ENCODE measurements at places on chromosomes 3 and 15.

- no peak for DNase-seq
Measured at GRCh38 chr3:46070595-46071093, 43.4 kb upstream of the XCR1 start.

DNA sequence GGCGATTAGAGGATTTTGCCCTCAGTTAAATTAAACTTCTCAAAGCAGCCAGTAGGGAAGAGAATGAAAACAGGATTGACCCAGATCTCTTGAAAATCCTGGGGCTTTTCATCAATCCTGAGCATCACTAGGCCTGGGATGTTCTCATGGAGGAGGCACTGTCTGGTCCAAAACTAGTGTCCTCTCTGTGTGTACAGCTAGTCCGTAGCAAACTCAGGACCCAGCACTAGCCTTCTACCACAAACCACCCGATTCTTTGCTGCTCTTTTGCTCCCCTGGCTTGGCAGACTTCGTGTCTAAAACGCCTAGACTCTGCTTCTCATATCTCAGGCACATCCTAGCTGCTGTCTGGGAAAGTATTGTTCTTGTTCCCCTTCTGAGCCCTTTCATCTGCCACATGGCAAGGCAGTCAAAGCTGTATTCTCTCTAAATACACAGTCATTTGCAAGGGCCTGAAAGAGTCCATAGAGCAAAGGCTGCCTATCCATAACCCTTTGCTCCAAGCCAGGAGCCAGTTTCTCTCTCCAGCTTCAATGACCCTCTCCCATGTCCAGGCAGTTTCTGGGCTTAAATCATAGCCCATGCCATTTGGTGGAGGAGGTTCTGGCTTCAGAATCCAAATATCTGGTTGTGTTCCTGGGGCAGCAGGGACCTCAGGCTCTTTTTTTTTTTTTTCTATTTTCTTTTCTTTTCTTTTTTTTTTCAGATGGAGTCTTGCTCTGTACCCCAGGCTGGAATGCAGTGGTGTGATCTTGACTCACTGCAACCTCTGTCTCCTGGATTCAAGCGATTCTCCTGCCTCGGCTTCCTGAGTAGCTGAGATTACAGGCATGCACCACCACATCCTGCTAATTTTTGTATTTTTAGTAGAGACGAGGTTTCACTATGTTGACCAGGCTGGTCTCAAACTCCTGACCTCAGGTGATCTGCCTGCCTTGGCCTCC, 52.4 kb downstream of the CDC25A start:
- DNase-seq, result no peak

DNA sequence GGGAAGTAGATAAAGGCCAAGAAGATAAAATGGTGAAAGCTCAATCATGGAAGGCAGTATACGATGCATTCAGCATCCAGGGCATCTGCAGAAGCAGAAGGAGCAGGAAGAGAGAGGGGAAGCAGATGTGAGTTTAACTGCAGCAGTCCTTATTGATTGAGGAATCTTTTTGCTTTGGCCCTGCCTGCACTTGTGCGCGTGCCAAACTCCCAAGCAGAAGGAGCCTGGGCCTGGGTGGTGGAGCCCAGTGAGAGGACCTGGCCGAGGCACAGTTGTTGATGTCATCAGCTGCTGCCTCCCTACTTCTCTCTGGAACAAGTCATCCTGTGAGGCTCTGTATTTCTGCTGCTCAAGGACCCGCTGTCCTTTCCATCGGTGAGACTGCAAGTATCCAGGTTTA, 65.5 kb upstream of the ROPN1 start:
- no peak for DNase-seq

GRCh38 chr15:64816452-64816851, 9.0 kb downstream of the PIF1 start:
- DNase-seq, result no peak

DNA sequence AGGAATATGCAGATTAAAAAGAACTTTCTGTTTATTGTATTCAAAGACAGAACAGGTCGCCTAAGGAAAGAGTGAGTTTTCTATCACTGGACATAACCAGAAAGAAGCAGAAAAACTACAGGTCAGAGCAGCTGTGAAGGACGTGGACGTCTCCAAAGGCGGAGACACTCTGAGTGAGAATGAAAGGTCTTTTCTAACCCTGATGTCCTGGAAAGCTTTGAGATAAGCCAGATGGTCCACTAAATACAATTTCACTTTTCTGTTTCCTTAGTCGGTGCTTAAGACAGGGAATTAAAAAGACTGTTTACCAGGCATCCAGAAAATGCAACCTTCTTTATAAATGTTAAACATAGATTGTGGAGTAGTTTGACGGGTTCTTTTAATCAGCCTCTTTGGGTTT, 360.4 kb downstream of the FGF12 start:
- no peak for DNase-seq

DNA sequence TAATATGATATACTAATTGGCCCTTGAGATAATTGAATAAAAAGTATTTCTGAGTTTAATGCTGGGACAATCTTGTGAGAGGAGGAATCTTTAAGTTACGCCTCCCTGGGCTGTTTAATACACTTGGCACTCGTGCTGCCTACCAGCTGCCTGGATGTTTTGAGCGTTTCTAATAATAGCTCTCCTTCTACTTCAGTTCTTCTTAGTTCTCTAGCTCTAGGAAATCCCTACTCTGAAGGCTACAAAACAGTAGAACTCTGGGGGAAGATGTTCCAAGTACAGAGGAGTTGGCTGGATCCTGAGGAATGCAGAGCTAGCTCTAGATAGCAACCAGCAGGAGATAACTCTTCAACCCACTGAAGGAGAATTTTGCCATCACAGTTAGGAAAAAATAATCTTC, 3.5 kb downstream of the NAALADL2 start:
- no peak for DNase-seq

- DNase-seq, result peak; percentile 48
Measured at GRCh38 chr3:100006570-100007271, 107.6 kb downstream of the FILIP1L start.

DNA sequence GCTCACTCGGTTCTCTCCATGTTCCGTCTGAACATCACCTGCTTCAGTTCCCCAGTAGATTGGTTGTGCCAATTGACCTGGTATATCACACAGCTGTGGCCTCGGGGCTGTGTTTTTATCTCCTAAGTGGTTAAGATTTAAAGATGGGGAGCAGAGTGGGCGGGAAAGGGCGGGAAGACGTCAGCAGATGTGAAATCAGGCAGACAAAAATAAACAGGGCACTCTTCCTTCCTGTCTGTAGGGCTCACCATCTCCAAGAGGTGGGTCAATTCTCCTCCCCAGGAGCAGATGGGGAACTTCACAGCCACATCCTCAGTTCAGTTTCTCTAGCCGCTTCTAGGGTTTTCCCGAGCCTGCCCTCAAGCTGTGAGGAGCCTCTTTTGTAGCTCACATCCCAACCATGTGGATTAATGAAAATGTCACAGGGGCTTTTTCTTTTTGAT, 26.8 kb upstream of the LIMD1 start:
- no peak for DNase-seq

- no peak for DNase-seq
Measured at GRCh38 chr3:155078711-155079467, 1.2 kb upstream of the MME start.

DNA sequence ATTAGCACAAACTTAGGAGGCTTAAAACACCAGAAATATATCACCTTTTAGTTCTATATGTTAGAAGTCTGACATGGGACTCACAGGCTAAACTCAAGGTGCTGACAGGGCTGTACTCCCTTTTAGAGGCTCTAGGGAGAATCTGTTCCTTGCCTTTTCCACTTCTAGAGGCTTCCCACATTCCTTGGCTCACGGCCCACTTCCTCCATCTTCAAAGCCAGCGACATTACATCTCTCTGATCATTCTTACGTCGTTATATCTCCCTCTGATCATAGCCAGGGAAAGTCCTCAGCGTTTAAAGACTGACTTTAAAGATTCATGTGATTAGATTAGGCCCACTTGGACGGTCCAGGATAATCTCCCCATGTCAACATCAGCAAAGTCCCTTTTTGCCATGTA, 166.3 kb downstream of the GREM1 start:
- DNase-seq, result no peak

DNA sequence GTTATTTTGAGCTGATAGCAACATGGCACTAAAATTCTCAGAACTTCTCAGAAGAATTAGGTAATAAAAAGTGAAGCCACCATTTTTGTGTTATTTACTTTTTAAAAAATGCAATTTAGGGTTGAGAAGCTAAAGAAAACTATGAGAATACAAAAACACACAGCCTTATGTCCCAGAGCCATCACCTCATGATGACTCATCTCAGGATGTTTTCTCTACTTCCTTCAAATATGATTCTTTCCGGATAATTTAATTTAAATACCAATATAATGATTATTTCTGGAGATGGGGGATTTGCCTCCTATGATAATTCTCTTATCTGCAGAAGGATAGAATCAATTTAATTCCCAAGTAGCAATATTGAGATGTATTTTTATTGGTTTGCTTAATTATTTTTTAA, 105.6 kb upstream of the BFSP2 start:
- no peak for DNase-seq

DNA sequence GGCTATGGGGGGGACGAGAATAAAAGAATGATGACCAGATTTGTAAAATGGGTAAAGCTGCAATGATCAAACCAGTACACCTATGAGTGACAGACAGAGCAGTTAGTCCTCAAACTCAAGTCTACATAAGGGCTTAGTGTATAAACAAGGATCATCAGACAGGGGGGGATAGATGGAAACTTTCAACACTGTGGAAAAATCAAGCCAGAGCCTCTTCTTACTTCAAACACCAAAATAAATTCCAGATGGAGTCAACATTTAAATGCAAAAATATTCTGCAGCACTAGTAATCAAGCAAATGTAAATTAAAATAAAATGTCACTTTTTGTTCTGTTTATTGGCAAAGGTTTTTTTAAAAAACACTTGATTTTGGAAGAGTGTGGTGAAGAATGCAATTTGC, 205.9 kb upstream of the RGMA start:
- DNase-seq, result no peak

DNA sequence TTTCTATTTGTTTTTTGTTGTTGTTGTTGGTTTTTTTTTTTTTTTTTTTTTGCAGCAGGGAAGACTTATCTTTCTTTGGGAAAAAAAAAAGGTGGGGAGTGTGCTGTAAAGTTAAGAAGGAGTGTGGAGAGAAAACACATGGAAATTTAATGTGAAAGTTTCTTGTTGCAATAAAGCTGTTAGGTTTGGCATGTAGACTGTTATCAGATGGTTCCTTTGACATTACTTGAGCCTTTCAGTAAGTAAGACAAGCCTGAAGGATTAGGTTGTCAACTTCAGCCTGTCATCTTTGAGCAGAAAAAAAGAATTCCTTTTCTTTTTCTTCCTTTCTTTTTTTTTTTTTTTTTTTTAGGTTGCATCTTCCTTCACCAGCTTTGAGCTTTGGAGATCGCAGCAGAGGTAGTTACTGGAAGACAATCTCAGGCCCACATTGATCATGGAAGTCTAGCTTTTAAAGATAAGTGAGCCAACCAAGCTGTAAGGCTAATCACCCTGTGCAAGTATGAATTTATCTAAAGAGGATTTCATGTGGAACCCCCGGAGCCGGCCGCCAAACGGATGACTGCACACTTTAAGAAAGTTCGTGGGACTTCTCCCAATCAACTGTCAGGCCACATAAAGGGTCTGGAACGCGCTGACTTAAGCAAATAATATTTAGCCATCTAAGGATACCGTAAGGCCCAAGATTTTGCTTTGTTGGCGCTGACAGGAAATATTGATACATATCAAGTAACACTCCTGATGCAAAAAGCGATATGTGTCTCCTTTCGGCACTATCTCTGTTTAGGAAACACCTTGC, 1040.1 kb upstream of the NR2F2 start:
- DNase-seq, result no peak

DNA sequence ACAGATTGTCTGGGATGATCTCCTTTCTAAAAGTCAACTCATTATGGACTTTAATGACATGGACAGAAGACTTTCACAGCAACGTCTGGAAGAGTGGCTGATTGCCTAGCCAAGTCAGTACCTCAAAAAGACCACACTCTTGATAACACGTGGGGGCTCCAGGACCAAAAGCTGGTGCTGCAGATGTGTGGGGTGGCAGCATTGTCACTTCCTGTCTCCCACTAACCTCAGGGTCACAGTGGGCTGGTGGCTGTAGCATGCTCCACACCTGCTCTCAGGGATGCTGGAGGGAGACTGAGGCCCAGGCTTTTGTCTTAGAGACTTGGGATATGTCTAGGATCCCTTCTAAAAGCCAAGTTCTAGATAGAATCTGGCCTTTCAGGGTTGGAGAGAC, 118.1 kb downstream of the APBA2 start:
- no peak for DNase-seq

GRCh38 chr3:149660462-149660861, 2.6 kb upstream of the WWTR1 start:
- DNase-seq, result no peak

DNA sequence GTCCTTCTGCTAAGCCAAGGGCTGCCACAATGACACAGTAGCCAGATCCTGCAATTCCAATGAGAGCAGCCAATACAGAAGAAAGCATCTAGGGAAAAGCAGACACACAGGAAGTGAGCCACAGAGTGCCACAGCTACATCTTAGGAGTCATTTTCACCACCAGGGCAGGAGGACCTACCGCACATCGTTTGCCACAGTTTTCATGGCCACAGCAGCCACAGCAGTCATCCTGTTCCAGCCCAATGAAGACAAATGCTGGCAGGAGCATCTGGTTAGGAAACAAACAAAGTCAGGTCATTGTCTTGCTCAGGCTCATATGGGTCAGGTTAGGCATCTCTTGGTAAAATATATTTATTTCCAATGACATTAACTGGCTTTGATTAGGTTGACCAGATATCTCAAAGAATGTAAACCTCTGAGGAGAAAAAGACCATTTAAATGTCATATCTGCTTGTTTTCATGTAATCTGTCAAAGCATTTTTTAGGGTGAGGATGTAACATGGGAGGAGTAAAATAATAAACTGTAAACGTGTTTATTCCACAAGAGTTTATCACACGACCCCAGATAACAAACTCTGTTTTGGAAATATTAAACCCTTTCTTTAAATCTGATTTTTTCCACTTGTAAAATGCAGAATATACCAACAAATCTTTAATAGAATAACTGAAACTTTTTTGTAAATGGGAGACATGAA, 1.8 kb downstream of the TM4SF1 start:
- peak; percentile 35 for DNase-seq

GRCh38 chr15:39598186-39598850, 17.4 kb downstream of the THBS1 start:
- peak; percentile 63 for DNase-seq

DNA sequence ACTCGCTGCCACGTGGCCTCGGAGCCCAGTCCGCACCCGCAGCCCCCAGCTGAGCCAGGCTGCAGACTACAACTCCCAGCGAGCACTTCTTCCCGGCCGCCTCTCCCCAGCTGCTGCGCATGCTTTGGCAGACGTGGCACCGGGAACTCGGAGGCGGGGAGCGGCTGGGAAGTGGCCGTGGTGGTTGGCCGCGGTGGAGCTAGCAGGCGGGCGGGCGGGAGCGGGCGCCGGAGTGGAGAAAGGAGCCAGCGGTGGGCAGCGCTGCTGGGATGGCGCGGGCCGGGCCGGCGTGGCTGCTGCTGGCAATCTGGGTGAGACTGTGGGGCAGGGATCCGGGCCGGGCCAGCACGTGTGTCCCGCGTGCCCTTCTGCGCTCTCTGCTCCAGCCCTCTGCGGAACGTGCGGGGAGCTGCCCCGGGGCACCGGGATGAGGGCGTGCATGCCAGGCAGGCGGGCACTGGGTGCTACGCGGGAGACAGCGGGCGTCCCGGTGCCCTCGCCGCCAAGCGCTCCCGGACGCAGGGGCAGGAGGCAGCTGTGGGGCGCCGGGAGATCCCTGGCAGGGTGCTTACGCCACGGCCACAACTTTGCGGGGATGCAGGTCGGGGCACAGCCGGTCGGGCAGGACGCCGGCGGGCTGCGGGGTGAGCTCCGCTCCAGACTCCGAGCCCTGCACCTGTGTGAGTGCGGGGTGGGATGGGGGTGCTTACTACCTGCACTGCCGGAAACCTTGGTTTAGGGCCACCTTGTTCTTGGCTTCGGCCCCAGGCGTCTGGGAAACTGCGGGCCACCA, at the start of gene PDIA5:
Gene PDIA5 (plus strand): TSS at position 130 of the 793 bp plus-strand sequence. CDS start 140 bp downstream, at position 270.
- peak; percentile 86 for DNase-seq
